ENCODE measurements at places on chromosomes 3 and 15. TPM values are rescaled to one million over a fixed set of nuclear protein-coding genes. Genes with fewer than 3 reads are reported as not detected.

GRCh38 chr15:45112143-45112590 lies 1.8 kb downstream of the DUOX2 start:
- DNase-seq: no peak

Gene TF
- not detected for total RNA-seq

- peak; percentile 40 for DNase-seq
These were observed 206.8 kb downstream of the MAGI1 start for GRCh38 chr3:65831733-65832425.

- DNase-seq: peak; percentile 60
These were observed 295.9 kb downstream of the CADM2 start for GRCh38 chr3:85254738-85255137.

Gene CAPN3
- under 0.01 TPM for total RNA-seq

- DNase-seq: no peak
These were observed 75.8 kb downstream of the LRIG1 start for GRCh38 chr3:66425032-66425431.

DNA sequence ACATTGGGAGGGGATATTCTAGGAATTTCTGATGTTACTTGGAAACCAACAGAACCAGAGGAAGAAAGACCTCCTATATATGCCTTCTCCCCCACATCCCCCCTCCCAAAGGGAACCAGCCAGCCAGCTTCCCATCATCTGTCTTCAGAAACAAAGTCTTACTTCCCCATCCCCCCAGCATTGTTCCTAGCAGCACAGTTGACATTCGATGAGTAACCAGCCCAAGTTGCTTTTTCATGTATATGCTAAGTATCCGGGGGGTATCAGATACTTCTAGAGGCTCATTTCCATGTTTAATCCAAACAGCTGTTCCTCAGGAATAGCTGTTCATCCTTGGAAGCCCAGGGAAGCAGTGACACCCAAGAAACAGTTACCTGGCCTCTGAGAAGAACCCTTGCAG lies 16.0 kb downstream of the RMDN3 start:
- DNase-seq: peak; percentile 38

DNA sequence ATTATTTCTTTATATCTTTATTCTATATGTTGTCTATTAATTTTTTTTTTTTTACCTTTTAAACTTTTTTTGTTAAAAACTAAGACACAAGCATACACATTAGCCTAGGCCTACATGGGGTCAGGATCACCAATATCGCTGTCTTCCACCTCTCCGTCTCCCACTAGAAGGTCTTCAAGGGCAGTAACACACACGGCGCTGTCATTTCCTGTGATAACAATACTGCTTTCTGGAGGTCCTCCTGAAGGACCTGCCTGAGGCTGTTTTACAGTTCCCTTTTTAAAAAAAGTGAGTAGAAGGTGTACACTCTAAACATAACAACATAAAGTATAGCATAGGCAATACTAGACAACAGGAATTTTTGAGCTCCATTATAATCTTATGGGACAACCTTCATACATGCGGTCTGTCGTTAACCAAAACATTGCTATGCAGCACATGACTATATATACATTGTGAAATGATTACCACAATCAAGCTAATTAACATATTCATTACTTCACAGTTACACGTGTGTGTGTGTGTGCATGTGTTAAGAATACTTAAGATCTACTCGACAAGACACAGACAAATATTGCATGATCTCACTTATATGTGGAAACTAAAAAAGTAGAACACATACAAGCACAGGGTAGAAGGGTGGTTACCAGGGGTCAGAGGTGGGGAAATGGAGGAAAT lies 20.8 kb downstream of the RAB6B start:
- no peak for DNase-seq

DNA sequence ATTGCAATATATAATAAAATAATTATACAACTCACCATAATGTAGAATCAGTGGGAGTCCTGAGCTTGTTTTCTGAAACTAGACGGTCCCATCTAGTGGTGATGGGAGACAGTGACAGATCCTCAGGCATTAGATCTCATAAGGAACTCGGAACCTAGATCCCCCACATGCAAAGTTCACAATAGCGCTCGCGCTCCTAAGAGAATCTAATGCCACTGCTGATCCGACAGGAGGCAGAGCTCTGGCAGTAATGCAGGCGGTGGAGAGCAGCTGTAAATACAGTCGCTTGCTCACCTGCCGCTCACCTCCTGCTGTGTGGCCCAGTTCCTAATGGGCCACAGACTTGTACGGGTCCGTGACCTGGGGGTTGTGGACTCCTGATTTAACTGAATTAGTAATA lies 87.8 kb downstream of the P3H2 start:
- no peak for DNase-seq

DNA sequence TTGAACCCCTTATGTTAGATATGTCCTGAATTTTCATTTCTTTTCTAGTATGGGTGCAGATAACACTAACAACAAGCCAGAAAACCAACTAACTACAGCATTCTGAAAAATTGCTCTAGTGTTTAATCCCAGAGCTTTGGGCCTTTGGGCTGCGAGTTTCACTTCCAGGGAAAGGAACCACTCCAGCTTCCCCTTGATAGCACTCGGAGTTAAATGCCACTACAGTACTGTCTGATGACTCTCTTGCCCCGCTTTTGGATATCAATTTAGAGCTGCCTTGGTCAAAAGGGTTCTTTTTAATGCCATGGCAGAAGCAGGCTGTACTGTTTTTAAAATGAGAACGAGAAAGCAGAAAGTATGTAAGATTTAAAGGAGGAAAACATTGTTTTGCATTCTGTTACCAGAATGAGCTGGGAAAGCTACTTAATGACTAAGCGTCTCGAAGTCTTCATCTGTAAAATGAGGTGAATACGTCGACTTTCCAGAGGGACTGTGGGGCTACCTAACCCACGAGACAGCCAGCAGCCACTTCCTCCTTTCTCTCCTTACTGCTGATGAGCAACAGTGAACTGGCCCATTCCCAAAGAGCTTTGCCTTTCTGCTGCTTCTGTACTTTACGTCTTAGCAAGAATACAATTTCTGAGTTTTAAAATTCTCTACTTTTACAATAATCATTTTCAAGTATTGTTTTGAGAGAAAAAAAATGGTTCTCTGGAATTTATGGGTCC lies 299.3 kb upstream of the LYSMD4 start:
- peak; percentile 22 for DNase-seq

Gene CYP1A2
- not detected for total RNA-seq

GRCh38 chr3:121660356-121661171 lies at the start of gene HCLS1:
TSS of gene HCLS1 (minus strand) at chr3:121660903. CDS start at chr3:121658347, 2,556 bp downstream.
- no peak for DNase-seq

Gene WDR93
- total RNA-seq: not detected

DNA sequence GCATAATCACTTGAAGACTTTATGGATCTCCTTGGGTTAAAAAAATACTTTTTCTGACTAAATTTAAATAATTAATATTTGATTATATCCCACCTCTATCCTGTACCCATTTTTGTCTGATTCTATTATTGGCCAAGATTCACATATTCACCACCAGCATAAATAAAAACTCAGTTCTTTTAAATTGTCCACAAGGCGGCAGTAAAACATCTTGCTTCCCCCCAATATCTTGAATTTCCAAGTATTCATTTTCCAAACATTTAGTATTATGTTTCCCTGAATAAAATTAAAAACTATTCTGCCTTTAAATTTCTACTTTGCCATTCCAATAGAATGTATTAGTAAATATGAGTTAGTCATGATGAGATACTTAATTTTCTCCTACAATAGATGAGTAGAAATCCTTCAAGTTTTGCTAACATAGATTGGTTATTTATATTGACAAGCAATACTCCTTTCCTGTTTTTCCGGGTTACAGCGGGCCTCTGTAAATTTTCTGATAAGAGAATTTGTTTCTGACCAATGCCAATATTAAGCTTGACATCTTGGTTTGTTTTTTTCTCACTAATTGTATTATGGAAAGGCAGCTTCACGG lies 218.7 kb upstream of the MDFIC2 start:
- peak; percentile 57 for DNase-seq

Gene GRK7
- not detected for total RNA-seq

Gene TYRO3
- total RNA-seq: 10.6 TPM

Gene VEPH1
- total RNA-seq: 130 TPM

GRCh38 chr15:65355173-65355987 lies 22.4 kb downstream of the IGDCC3 start:
- DNase-seq: no peak
